ENCODE measurements at places on chromosomes 12 and 14.

DNA sequence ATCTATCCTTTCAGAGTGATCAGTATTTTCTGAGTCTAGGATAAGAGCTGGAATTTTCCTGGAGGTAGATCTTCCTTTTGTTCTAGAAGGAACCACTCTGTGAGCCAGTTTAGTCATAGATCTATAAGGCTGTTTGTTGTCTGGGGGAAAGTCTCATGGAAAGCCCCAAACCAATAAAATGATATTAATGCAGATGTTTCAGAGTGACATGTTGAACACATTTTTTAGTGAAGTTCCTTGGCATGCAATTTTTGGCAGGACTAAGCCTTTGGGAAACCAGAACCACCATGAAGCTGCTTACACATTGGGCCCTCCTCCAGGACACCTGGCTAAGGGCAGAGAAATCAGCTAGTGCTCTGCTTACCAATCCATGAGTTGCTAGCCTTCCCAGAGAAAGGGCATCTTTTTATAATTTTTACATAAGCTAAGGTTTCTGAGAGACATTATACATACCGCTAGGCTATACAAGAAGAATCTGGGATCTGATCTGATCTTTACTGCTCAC is 101.5 kb upstream of the PCED1B start:
- no peak for DNase-seq

DNA sequence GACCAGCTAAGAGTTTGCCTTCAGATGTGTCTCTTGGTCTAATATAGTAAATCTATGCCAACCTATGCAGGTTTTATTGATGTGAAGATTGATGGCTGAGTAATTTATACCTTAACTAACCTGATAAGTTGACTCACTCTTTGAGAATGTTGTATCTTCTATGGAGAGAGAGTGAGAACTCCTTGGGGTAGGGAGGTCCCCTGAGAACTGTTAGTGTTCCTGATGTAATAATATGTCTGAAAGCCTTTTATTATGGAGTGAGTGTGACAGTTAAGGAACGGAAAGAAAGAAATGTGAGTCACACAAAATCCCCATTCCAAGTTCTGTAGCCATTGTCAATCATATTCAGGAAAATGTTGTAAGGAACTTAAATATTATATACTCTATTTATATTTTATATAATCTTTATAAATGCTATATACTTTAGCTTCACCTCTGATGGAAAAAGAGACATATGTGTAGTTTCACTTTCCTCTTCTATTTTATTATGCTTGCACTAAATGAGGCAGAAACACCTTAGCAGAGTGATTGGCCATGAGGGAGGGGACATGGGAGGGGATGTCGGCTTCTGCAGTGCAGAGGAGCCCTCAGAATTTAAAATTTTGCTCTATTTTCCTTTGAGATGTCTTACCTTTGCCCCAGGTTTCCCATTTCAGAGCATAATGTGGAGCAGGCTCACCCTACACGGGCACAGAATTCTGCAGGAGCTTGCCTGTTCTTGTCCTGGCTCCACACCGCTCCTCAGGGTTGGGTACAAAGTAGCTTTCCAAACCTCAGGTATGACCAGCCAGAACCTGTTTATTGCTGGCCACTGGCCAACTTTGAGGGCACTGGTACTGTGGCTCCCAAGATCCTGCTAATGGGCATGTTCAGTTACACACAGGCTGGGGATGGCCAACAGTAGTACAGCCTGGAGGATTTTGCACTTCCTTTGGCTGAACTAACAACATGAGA is 57.7 kb downstream of the ARF6 start:
- no peak for DNase-seq

GRCh38 chr12:72296389-72296788 is 24.2 kb downstream of the TRHDE start:
- no peak for DNase-seq

GRCh38 chr14:73231981-73232851 is 5.1 kb upstream of the PAPLN start:
- DNase-seq, result no peak

DNA sequence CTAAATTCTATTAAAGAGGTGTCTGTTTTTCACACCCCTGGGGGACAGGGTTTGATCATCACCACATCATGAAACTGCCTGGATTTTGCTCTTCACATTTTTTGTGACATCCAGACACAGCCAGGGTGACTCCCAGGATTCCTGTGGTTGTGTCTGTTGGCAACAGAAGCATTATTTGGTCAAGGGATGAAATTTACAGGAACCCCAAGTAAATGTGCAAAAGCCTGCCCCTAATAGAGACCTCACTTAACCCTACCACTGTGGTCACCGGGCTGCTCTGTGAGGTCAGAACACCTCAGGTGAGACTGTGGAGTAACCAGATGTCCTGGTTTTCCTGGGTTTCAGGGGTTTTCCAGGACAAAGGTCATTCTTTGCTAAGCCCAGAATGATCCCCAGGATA is 103.8 kb downstream of the DAD1 start:
- DNase-seq, result no peak

All from stimulated activated CD8-positive, alpha-beta memory T cell treated with anti-CD3 and anti-CD28 coated beads, Interleukin-12 subunit alpha, Interleukin-12 subunit beta, amount 100 ng/mL, for 1 hour (primary cell).